ENCODE measurements at places on chromosomes 7 and 10. TPM values are rescaled to one million over a fixed set of nuclear protein-coding genes. Genes with fewer than 3 reads are reported as not detected.

- H3K4me3 ChIP-seq: no peak overlapping the region
- H3K27ac ChIP-seq: no peak overlapping the region
- H3K4me1 ChIP-seq: no peaks in the 10 kb centered on the region
- no peak for DNase-seq
- H3K27me3 ChIP-seq: no peaks in the 10 kb centered on the region
These were observed 245.0 kb downstream of the HDAC9 start for GRCh38 chr7:18740579-18740988.

Gene CLDN3
- polyA plus RNA-seq: not detected

Gene VSTM2A
- polyA plus RNA-seq: not detected

Gene OPN1SW
- polyA plus RNA-seq: not detected

DNA sequence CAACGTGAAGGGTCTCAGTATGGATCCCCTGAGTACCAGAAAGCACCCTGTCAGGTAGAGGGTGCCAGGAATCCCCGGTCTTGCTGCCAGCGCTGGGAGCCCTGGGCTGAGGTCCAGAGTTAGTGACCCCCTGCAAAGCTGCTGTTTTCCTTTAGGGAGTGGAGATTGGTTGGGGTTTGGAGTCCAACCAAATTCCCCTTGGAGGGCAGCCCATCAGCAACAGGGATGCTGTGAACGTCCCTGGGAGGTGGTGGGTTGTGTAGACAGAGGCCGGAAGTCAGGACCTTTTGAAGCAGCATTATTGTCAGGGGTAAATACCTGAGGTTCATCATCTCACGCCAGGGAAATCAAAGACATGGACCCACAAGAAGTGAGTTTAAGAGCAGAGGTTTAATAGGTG is 104.2 kb downstream of the COL26A1 start:
- no peak overlapping the region for H3K27ac ChIP-seq
- H3K27me3 ChIP-seq: peaks cover 67% of the 10 kb centered on the region
- H3K36me3 ChIP-seq: no peaks in the 10 kb centered on the region
- H3K4me1 ChIP-seq: no peaks in the 10 kb centered on the region

DNA sequence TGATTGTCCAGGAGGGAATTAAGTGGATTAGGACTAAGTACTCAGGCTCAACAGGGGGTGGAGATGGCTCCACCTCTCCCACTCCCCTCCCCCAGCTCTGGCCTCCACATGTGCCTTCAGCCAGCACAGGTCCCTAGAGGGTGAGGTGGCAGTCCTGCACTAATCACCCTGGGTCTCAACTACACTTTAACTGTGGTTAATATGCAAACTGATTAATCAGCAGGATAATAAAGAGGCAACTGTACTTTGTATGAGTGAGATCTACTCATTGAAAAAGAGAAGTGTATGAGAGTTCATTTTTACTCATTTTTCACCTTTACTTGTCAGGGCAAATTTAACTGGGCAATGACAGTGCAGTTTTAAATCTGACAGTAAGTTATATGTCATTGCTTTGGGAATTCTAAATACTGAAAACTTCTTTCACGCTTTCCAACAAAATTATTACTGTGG is 223.8 kb upstream of the CCDC6 start:
- H3K27ac ChIP-seq: peak overlapping the region; percentile 79
- DNase-seq: peak; percentile 85
- no peaks in the 10 kb centered on the region for H3K36me3 ChIP-seq
- H3K4me1 ChIP-seq: no peaks in the 10 kb centered on the region

DNA sequence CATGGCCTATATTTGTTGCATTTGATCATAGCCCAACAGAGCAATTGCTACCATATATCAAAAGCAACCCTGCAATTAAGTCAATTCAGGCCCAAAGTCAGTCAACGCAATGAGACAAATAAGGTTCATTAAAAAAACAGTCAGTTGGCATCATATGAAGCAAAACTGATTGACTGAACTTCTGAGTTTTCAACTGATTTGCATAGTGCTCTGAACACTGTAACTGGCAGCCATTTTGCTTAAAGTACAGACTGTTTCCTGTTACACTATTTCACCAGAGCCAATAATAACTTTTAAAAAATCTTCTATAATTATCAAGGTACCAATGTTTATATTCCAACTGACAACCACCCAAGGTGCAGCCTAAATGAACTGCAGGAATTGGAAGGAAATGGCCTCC is 68.4 kb upstream of the RAPGEF5 start:
- no peaks in the 10 kb centered on the region for H3K27me3 ChIP-seq
- H3K4me3 ChIP-seq: no peak overlapping the region
- H3K27ac ChIP-seq: no peak overlapping the region
- no peak for DNase-seq

- no peak overlapping the region for H3K4me3 ChIP-seq
- no peaks in the 10 kb centered on the region for H3K27me3 ChIP-seq
- no peak for DNase-seq
- no peak overlapping the region for H3K27ac ChIP-seq
- H3K4me1 ChIP-seq: peaks cover 41% of the 10 kb centered on the region
These were observed 14.5 kb downstream of the PSAP start for GRCh38 chr10:71836596-71836974.

DNA sequence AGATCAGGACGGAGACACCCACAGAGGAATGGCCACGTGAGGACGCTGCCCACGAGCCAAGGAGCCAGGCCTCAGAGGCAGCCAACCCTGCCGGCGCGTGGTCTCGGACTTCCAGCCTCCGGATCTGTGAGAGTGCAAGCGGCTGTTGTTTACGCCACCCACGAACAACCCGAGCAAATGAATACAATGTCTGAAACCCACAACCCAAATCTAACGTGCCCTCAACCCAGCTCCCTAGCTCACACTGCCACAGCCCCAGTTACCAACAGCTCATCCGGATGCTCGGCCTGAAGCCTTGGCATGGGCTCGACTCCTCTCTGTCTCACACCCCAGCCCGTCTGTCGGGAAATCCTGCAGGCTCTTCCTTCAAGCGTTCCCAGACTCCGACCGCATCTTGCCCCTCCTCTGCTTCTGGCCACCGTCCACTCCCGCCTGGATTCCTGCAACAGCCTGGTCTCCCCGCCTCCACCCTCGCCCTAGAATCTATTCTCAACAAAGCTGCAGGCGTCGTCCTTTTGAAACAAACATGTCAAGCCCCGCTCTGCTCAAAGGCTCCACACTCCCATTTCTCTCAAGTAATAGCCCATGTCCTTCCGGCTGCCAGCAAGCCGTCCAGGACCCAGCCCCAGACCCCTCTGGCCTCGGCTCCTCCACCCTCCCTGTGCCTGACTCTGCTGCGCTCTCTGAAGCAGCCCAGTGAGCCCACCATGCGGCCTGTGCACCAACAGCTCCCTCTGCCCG is 35.3 kb downstream of the STK32C start:
- no peaks in the 10 kb centered on the region for H3K4me1 ChIP-seq
- H3K27ac ChIP-seq: no peak overlapping the region

GRCh38 chr7:30034501-30034900 is 6.3 kb downstream of the PLEKHA8 start:
- no peaks in the 10 kb centered on the region for H3K27me3 ChIP-seq
- H3K4me1 ChIP-seq: no peaks in the 10 kb centered on the region
- DNase-seq: no peak
- no peaks in the 10 kb centered on the region for H3K36me3 ChIP-seq
- H3K27ac ChIP-seq: no peak overlapping the region
- no peak overlapping the region for H3K4me3 ChIP-seq

Gene AEBP1
- 0.03 TPM for polyA plus RNA-seq

DNA sequence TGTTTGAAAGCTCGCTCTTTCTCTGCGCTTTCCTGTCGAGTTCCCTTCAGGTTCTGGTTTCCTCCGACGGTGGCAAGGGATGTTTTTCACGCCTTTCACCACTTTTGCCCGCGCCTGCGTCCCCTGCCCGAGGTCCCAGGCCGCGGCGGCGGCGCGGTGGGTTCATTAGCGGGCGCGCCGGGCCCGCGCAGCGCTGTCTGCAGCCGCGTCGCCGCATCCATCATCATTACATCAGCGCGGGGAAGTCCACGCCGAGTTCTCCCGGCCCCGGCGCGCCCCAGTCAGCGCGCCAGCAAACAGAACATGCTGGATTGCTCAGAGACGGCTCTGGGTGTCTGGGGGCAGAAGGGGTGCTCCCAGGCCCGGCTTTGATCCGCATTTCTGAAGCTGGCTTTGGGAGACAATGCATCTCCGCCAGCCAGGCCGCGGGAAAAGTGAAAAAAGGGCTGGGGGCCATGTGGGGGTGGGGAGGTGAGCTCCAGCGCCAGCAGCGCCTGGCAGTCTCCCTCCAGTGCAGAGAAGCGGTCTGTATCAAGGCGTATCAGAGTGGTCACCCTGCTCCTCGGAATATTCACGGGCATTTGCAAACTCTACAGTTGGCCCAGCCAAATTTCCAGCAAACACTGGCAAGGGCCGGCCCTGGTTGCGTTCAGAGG is 8.9 kb downstream of the GLI3 start:
- no peaks in the 10 kb centered on the region for H3K4me1 ChIP-seq
- DNase-seq: no peak
- no peak overlapping the region for H3K4me3 ChIP-seq
- H3K27me3 ChIP-seq: peaks cover 12% of the 10 kb centered on the region
- H3K36me3 ChIP-seq: no peaks in the 10 kb centered on the region

Gene SEMA3D
- not detected for polyA plus RNA-seq

- DNase-seq: no peak
- H3K4me3 ChIP-seq: no peak overlapping the region
- no peaks in the 10 kb centered on the region for H3K36me3 ChIP-seq
- no peak overlapping the region for H3K27ac ChIP-seq
- H3K27me3 ChIP-seq: no peaks in the 10 kb centered on the region
These were observed 21.7 kb upstream of the WNT16 start for GRCh38 chr7:121307021-121307574.

Gene CDH23
- 0.43 TPM for polyA plus RNA-seq

- no peaks in the 10 kb centered on the region for H3K27me3 ChIP-seq
- no peak overlapping the region for H3K27ac ChIP-seq
- H3K4me1 ChIP-seq: no peaks in the 10 kb centered on the region
- H3K36me3 ChIP-seq: no peaks in the 10 kb centered on the region
These were observed 279.4 kb upstream of the CACNA2D1 start for GRCh38 chr7:82722946-82723345.

Gene C10orf53
- not detected for polyA plus RNA-seq

Gene STEAP1B
- 30.6 TPM for polyA plus RNA-seq

Gene GALNT17
- polyA plus RNA-seq: not detected

- H3K27me3 ChIP-seq: no peaks in the 10 kb centered on the region
- H3K4me1 ChIP-seq: peaks cover 2% of the 10 kb centered on the region
- H3K36me3 ChIP-seq: no peaks in the 10 kb centered on the region
- no peak for DNase-seq
- H3K4me3 ChIP-seq: no peak overlapping the region
- H3K27ac ChIP-seq: no peak overlapping the region
These were observed 4.4 kb upstream of the ABHD11 start for GRCh38 chr7:73742753-73743641.

Gene CUZD1
- 1.0 TPM for polyA plus RNA-seq

- no peak overlapping the region for H3K4me3 ChIP-seq
- no peak for DNase-seq
- H3K27ac ChIP-seq: no peak overlapping the region
- H3K4me1 ChIP-seq: peaks cover 21% of the 10 kb centered on the region
- H3K36me3 ChIP-seq: no peaks in the 10 kb centered on the region
These were observed 2.3 kb downstream of the PRXL2A start for GRCh38 chr10:80410578-80411145.

DNA sequence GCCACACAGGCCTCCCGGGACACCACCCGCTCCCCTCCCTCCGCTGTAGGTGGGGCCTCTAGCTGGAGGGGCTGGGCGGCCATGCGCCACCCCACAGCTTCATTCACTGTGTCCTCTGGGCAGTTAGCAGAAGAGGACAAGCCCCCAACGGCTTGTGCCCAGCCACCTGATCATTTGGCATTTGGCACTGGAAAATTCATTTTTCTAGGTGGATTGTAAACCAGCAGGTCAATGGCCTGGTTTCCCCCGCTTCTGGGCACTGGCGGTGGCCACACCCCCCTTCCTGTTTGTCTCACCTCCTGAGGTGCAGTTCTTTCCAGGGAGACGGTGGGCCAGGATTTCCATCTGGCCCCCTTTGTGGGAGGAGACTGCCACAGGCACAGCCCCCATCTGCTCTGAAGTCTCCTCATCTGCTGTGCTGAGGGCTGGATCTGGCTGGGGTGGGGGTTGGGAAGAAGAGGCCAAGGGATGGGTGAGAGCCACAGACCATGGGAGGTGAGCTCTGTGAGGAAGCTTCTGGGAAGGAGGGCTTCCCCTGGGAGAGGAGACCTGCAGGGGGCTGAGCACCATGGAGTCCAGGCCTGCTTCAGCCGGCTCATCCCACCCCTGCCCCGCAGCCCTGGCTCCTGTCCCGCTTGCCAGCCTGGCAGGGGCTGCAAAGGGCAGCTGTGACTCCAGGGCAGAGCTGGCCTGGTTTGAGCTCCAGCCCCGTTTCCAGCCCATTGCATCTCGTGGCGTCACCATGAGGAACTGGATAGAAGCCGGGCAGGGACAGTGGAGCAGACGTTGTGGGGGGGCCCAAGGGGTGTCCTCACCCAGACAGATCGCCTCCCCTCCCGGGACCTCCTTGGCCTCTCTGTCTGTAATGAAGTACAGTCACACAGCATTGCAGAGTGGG is 40.1 kb upstream of the SLC29A3 start:
- H3K27me3 ChIP-seq: peaks cover 18% of the 10 kb centered on the region
- no peak overlapping the region for H3K27ac ChIP-seq
- no peaks in the 10 kb centered on the region for H3K36me3 ChIP-seq
- no peak overlapping the region for H3K4me3 ChIP-seq
- H3K4me1 ChIP-seq: peaks cover 8% of the 10 kb centered on the region

- no peak for DNase-seq
- no peak overlapping the region for H3K27ac ChIP-seq
- no peak overlapping the region for H3K4me3 ChIP-seq
- H3K4me1 ChIP-seq: no peaks in the 10 kb centered on the region
- H3K27me3 ChIP-seq: no peaks in the 10 kb centered on the region
- H3K36me3 ChIP-seq: no peaks in the 10 kb centered on the region
These were observed 134.9 kb downstream of the TNS3 start for GRCh38 chr7:47446871-47447466.

Gene STAG3
- 1.9 TPM for polyA plus RNA-seq

Gene SVIL
- polyA plus RNA-seq: 0.03 TPM

DNA sequence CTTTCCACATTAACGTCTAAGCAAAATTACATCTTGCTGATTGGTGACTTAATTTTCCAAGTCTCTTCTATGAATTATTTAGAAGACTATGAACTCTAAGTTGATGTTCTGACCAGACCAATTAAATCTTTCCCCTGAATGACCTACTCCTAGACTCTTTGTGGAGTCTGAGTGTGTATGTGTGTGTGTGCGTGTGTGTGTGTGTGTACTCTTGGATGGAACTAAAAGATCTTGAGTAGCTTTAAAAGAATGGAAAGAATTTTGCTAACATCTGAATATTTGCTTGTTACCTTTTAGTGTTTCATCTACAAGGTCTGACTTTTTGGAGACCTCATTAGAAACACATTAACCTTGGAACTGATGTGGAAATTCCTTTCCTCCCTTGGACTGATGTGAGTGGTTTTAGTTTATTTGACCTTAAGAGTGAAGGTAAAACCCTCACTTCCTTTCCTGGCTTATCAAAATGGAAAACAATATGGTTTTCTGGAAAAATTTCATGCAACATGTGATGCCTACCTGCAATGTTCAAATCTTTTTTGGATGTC is 257.1 kb downstream of the GATA3 start:
- no peaks in the 10 kb centered on the region for H3K27me3 ChIP-seq
- H3K27ac ChIP-seq: no peak overlapping the region
- no peaks in the 10 kb centered on the region for H3K4me1 ChIP-seq

GRCh38 chr7:70177166-70177565 is 578.9 kb downstream of the AUTS2 start:
- no peaks in the 10 kb centered on the region for H3K4me1 ChIP-seq
- no peak overlapping the region for H3K27ac ChIP-seq
- H3K36me3 ChIP-seq: no peaks in the 10 kb centered on the region
- H3K27me3 ChIP-seq: no peaks in the 10 kb centered on the region
- H3K4me3 ChIP-seq: no peak overlapping the region

Measured in K562 (cell line).